ENCODE measurements at places on chromosomes 5 and 9. TPM values are rescaled to one million over a fixed set of nuclear protein-coding genes. Genes with fewer than 3 reads are reported as not detected.

DNA sequence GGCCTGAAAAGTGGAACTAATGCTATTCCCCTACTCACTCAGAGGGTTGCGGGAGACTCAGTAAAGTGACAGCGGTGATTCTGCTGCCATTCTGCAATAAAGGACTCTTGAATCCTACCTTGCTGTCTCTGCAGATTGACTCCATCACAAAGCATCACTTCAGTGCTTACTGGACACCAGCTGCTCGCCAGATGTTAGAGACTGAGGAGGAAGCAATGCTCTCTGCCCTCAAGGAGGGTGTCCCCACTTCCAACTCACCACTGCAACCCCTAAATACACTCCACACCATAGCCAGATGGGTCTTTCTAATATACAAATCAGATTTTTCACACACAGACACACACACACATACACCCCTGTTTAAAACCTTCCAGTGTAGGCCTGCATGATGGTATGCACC, 21.4 kb downstream of the TTLL11 start:
- DNase-seq = no peak

- DNase-seq = no peak
These were observed 93.6 kb upstream of the PITX1 start for GRCh38 chr5:135127439-135128240.

GRCh38 chr5:1003296-1003937, 5.2 kb upstream of the NKD2 start:
- DNase-seq = no peak

DNA sequence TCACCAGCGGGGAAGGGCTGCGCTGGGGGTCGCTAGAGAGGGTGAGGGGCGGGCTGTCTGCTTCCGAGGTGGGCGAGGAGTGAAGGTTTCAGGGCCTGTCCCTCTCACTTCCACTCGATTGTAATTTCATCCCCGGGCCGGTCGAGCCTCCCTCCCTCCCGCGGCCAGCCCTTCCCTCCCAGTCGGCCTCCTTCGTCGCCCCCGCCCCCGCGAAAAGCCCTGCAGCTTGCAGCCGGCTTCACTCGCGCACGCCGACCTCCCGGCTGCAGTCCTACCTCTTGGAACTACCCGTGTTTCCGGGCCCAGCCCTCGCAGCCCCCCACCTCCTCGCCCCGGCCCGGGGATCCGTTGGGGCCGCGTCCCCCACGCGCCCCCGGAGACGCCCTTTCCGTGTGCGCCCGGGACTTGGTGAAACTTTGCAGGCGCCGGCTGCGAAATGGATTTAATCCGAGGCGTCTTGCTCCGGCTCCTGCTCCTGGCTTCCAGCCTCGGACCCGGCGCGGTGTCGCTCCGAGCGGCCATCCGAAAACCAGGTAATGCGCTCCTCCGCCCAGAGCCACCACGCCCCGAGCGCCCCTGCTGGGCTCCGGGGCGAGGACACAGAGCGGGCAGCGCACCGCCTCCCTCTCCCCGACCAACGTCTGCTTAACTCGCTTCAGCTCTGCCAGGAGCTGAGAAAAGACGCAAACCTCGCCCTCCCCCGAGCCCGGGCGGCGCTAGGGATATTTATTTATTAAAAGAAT, at the start of gene EGFLAM:
TSS of gene EGFLAM (plus strand) at position 241 of the 743 bp plus-strand sequence. CDS start at position 437, 196 bp downstream.
- DNase-seq = no peak

- peak; percentile 86 for DNase-seq
These were observed at the start of gene MRPS2 for GRCh38 chr9:135500525-135501260. MRPS2 (plus strand) TSS chr9:135500682; CDS start chr9:135500711, 29 bp downstream.

DNA sequence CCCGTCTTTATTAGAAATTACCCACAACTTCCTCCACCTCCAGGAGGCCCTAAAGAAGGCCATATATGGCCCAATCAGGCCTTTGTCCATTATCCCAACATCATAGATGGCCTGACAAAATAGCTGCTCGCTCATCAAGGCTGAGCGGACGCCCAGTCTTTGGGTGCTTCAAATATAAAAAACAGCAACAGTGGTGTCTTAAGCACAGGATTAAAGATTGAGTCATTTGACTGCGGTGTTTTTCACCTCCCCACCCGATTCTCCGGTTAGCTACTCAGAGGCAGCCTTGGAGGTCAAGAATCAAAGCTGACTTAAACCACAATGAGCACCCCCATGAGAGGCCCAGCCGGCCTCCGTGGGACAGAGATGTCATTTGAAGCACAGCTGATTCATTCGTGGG, 18.8 kb downstream of the S1PR3 start:
- DNase-seq = no peak

DNA sequence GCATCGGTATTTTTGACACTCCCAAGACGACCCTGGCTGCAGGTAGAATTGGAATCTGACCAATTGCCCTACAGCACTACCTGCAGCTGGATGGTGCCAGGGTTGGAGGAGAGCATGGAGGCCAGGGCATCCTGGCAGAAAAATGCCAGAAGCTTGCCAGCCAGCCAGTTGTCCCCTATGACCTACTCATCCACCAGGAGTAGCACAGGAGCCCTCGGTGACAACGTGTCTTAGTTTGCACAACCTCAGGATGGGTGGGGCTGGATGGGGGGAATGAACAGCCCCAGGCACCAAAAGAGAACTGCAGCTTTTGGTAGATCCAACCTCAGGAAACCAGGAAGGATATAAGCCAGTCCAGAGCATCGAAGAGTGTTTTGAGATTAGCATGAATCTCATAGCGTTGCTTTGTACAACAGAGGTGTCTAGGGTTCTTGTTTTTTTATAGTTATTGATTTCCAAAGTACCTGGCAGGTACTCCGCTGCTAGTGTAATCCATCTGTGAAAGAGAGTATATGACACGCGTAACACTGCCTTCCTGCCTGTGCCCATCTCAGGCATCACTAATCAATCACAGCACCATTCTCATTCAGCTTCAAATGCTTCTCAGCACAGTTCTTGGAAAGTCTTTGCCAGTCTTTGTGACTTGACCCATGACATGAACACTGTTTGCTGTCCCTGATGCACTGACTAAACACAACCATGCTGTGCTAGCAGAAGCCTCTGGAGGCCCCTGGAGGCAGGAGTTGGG, 36.7 kb upstream of the ASS1 start:
- DNase-seq = no peak

- DNase-seq = no peak
These were observed 15.6 kb downstream of the FKBP15 start for GRCh38 chr9:113205432-113205831.

Gene DIRAS2
- polyA plus RNA-seq = not detected

Gene C5orf52
- polyA plus RNA-seq = not detected

Gene CCDC171
- 0.17 TPM for polyA plus RNA-seq

Gene CAPSL
- not detected for polyA plus RNA-seq

Gene CCNJL
- polyA plus RNA-seq = not detected

Gene AK3
- 31.4 TPM for polyA plus RNA-seq

Measured in naive B cell (primary cell).